Naive B cell (primary cell): ENCODE measurements at places on chromosomes 12 and 14.

GRCh38 chr12:20629414-20630156 lies 65.5 kb upstream of the SLCO1C1 start:
- no peak for DNase-seq

DNA sequence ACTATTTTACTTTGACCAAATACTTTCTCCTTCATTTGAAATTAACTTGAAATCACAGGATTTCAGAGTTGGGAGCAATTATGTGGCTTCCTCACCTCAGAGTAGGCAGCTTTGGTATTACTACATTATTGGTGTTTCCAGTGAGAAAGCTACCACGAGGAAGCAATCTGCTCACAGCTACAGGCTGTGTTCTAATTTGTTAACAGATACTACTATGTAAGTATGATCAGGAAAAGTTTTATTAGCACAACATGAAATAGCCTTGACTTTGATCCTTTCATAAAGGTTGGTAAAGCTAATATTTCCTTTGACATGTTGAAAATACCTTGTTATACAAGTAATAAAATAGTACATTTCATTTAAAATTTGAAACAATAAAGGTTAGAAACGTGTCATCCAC lies 30.6 kb downstream of the TAOK3 start:
- DNase-seq: no peak

DNA sequence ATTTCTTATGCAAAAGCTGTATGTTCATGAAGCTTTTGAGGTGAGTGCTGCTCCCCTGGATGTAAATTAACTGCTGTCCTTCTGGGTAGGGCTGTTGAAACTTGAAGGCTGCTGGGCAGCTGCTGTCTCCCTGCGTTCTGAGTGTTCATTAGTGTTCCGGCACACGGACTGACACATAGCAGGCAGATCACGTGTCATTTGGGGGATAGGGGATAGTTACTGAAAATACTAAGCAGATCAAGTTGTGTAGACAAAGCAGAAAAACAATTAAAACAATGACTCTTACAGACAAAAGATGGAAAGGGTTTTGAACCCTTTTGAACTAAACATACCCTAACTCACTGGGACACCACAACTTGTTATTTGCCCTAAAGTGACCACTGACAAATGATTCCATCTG lies 82.5 kb downstream of the PRICKLE1 start:
- DNase-seq: no peak

- DNase-seq: no peak
Observed at GRCh38 chr12:80513211-80513610, 69.2 kb downstream of the PTPRQ start.

- DNase-seq: no peak
Observed at GRCh38 chr12:33536431-33536830, 96.8 kb upstream of the SYT10 start.

DNA sequence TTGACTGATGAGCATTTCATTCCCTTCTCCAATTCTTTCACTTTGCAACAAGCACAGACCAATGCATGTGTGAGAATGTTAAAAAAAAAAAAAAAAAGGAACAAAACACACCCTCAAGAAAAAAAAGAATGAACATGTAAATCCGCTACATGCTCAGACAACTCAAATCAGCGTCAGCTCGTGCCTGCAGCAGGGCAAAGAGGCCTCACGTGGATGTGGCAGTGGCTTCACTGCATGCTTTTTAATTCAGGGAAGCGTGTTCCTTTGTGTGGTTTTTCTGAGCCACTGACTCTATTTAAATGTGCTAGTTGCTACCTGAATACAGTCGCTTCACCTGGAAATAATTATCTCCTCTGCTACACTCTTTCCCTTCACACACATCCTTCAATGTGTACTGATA lies 55.1 kb downstream of the PPP1R36 start:
- DNase-seq: no peak

DNA sequence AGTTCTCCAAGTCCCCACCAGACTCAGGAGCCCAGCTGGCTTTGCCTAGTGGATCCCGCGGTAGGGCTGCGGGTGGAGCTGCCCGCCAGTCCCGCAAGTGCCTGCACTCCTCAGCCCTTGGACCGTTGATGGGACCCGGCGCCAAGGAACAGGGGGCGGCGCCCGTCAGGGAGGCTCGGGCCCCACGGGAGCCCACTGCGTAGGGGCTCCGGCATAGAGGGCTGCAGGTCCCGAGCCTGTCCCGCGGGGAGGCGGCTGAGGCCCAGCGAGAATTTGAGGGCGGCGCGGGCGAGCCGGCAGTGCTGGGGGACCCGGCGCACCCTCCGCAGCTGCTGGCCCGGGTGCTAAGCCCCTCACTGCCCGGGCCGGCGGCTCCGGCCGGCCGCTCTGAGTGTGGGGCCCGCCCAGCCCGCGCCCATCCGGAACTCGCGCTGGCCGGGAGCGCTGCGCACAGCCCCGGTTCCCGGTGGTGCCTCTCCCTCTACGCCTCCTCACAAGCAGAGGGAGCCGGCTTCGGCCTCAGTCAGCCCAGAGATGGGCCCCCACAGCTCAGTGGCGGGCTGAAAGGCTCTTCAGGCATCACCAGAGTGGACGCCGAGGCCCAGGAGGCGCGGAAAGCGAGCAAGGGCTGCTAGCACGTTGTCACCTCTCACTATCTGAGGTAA lies 452.4 kb upstream of the LRFN5 start:
- DNase-seq: no peak

- DNase-seq: no peak
Observed at GRCh38 chr12:185576-185955, 28.4 kb downstream of the SLC6A12 start.

DNA sequence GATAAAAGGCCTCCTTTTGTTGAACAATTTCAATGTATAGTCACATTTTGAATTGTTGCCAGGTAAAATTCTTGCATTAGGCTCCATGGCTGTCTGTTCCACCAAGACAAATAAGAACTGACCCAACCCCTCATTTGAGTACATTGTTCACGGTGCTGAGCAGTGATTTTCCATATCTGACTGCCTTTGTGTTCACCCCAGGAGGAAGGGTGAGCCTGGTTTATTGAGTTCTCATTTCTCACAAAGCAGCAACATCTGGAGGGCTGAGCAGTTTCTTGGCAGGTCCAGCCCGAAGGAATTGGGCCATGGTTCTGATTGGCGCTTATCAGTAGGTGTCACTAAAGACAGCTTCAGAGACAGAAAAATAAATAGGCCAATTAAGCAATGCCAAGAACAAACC lies 149.1 kb downstream of the BMP4 start:
- DNase-seq: no peak

DNA sequence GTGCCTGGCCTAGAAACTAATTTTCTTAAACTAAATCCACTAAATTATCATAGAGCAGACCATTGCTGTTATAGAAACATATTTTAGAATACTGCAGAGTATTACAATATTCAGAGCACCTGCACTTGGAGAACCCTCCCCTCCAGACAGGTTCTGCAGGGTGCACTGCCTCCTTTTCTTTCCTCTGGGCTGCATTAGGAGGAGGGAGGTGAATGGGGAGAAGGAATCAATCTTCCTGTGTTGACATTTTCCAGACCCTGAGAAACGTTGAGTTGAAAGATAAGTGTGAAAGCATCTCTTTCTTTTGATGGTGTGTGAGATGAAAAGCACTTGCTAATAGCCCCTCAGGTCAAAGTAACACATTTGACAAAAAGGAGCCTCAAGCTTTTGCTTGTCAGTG lies 7.3 kb downstream of the SYNE2 start:
- no peak for DNase-seq

GRCh38 chr12:64007853-64008252 lies 163.4 kb downstream of the SRGAP1 start:
- no peak for DNase-seq

- DNase-seq: no peak
Observed at GRCh38 chr12:85277900-85278597, 2.0 kb upstream of the ALX1 start.

DNA sequence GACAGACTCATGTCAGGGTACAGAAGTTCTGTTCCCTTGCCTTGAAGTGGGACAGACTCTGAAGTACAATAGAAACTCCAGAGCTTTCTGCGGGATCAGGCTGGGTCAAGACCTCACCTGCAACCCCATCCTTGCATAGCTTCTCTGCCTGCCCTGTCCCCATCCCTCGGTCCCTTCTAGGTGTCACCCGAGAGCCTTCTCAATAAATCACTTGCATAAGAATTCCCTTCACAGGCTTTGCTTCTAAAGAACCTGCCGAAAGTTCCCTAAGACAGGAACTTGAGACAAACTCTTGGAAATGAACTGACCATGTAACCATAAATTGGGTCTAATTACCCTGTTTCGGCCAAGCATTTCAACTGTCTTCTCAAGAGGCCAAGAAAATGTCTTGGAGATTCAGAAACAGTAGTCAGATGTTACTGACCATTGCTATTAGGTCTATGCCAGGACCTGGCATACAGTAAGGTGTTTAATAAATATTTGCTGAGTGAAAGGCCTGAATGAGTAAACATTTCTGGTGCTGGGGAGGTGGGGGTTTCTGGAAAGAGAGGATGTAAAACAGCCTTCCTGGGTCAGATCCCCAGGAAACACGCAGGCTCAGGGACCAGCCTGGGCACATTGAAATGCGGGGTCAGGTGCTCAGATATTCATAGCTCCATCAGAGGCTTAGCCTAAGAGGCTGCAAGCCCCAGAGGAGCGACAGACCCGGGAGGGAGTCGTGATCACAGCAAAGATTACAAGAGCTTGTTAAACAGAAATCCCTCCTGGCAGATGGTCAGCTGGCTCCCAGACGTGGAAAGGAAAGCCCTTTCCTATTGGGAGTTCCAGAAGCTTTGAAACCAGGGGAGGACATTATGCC lies 226.2 kb upstream of the LHX5 start:
- no peak for DNase-seq

DNA sequence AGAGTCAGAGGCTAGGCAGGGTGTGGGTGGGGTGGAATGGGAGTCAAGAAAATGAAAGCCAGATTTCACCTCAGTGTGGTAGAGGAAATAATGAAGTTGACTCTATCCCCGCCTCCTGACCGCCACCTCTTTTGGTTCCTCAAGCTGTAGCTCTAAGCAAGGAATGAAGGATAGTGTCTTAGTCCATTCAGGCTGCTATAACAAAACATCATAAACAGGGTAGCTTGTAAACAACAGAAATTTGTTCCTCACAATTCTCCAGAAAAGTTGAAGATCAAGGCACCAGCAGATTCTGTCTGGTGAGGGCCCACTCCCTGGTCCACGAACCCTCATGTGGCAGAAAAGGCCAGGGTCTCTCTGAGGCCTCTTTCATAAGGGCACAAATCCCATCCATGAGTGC lies 109.1 kb upstream of the AMN1 start:
- no peak for DNase-seq

DNA sequence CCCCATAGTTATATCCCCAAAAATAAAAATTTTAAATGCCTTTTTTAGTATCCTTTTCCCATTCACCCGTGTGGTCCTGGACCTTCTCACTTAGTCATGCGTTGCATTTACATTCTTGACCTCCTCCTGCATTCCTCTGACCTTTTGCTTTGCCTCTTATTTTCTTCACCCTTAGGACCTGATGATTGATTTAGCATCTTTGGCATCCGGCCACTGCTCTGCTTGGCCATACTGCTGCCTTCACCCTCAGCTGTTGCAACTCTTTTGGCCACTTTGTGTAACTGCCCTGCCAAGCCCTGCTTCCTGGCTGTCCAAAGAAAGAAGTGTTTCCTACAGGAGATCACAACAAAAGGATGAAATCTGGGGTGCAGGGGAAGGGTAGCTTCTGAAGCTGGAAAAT lies 48.8 kb upstream of the SLC38A4 start:
- DNase-seq: no peak

DNA sequence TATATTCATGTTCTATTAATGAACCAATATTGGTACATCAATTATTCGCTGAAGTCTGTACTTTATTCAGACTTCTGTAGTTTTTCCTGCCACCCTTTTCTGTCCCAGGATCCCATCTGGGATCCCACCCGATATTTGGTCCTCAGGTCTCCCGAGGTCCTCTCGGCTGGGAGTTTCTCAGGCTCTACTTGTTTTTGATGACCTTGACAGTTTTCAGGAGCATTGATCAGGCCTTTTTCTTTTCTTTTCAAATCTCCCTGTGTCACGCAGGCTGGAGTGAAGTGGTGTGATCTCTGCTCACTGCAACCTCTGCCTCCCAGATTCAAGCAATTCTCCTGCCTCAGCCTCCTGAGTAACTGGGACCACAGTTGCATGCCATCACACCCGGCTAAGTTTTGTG lies 11.2 kb downstream of the BRI3BP start:
- no peak for DNase-seq

DNA sequence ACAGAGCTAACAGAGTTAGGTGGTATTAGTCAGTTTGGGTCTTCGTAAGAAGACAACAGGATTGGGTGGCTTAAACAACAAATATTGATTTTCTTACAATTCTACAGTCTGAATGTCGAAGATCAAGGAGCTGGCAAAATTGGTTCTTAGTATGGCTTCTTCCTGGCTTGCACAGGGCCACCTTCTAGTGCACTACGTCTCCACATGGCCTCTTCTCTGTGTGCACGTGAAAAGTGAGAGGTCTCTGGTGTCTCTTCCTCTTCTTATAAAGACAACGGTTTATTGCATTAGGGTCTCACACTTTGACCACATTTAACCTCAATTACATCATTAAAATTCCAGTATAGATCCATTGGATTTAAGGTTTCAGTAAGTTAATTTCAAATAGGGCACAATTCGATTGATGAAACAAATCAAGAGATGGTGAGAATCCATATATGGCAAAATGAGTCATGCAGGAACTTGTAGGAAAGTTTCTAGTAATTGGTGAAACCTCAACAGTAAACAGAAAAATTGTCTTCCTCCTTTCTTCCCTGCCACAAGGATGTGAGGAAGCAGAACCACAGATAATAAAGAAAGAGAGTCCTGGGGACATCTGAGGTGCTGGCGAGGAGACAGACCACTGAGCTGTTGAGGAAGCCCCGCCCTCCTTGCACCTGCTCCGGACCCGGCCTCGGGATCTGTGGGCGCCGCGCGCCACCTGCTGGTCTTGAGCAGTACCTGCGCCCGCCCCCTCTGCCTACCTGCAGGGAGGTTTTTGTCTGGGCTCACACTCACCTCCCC lies 846.7 kb downstream of the TMEM121 start:
- peak; percentile 77 for DNase-seq

DNA sequence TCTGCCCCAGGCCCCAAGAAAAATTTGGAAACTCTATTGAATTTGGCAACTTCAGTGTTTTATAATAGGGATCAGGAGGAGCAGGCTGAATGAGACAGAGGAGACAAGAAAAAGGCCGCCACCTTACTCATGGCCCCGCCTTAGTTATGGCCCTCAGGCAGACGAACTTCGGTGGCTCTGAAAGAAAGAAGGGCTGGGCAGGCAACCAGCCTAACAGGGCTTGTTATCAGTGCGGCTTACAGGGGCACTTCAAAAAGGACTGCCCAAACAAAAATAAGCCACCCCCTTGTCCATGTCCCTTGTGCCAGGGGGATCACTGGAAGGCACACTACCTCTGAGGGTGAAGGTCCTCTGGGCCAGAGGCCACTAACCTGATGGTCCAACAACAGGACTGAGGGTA lies 146.3 kb upstream of the ATF7IP start:
- DNase-seq: no peak

- DNase-seq: no peak
Observed at GRCh38 chr14:31269634-31270195, 62.1 kb upstream of the HECTD1 start.

GRCh38 chr12:26112232-26112631 lies 12.6 kb downstream of the BHLHE41 start:
- DNase-seq: no peak

- DNase-seq: no peak
Observed at GRCh38 chr12:113081873-113082272, 25.3 kb downstream of the DTX1 start.
